LHCN-M2 (cell line): ENCODE measurements at places on chromosomes 2 and 18. TPM values are rescaled to one million over a fixed set of nuclear protein-coding genes. Genes with fewer than 3 reads are reported as not detected.
A peak's percentile ranks its signal among the peaks of the same experiment; 100 is the strongest.

DNA sequence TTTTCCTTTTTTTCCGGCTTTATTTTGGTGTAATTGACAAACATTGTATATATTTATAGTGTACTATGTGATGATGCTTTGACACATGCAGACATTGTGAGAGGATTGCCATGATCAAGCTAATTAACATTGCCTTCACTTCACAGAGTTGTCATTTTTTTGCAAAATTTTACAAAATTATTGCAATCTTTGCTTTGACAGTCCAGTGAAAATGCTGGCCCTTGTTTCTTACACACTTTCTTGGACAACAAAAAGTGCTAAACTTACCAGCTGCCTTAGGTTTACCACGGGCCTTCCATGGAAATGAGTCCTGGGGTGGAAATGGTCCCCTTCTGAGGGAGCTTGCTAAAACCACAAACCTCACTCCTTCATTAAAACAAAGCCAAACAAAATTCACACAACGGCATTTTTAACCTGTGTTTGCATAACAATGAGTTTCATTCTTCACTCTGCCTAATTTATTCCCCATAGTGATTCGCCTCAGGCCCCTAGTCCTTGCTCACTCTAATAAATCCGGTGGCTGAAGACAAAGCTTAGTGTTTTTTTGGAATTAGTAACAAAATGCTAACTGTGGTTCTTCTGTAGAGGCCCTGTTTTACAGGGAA, 32.2 kb downstream of the LINC00305 start:
- no peak for DNase-seq

GRCh38 chr2:135849087-135849486, 12.1 kb upstream of the LCT start:
- DNase-seq = no peak

The FAP gene
- 102 and 115 TPM in 2 replicates for total RNA-seq

DNA sequence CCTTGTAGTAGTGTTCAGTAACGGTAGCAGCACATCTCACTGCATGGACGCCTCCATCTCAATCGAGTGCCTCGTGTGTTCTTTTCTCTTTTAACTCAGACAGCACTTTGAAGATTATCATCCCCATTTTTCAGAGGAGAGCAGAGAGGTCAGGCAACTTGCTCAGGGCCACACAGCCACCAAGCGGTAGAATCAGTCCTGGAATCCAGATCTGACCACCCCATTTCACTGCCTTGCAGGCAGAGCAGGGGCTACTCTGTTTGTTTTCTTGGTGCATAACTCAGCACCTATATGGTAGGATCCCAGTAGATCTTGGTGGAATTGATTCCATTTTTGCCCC, 129.5 kb downstream of the SMAD7 start:
- DNase-seq = no peak

DNA sequence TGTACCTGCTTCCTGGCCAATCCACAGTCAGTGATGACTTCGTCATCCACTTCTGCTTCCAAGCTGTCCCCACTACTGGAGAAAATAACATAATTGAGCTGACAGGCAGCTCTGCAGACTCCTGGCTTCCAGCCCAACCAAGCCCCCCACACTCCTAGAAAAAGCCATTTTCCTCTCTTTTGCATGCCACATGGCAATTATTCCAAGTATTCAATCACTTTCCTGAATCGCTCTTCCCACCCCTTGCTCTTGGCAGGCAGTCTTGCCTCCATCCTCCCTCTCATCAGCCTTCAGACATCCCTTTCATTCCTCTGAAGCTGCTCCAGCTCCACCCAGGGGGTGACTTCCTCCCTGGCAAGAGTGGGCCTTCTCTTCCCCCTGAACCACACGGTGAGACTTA, 14.3 kb upstream of the ST8SIA5 start:
- no peak for DNase-seq

The LRRTM4 gene
- total RNA-seq = not detected in 2 replicates

The SPRED2 gene
- 8.6 and 12.2 TPM in 2 replicates for total RNA-seq

- DNase-seq = no peak
Measured at GRCh38 chr2:240146141-240146561, 5.7 kb upstream of the OTOS start.

DNA sequence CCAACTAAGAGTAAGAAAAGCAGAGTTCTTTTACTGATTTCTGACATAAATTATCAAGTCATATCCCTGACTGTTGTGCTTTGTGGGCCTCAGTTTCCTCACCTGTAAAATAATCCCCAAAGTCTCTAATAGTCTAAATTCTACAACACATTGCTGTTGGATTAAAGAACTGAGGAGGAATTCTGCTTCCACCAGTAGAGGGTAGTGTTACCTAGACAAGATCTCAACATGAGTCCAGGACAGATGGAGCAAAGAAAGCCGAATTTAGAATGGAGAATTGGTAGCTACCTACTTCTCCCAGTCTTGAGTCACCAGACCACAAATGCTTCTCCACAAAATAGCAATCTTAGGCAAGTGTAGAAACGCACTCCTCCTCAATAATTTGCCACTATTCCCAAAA, 462.5 kb upstream of the FSHR start:
- DNase-seq = no peak

GRCh38 chr2:44616667-44617155, 255.0 kb downstream of the CAMKMT start:
- peak; percentile 6 for DNase-seq

DNA sequence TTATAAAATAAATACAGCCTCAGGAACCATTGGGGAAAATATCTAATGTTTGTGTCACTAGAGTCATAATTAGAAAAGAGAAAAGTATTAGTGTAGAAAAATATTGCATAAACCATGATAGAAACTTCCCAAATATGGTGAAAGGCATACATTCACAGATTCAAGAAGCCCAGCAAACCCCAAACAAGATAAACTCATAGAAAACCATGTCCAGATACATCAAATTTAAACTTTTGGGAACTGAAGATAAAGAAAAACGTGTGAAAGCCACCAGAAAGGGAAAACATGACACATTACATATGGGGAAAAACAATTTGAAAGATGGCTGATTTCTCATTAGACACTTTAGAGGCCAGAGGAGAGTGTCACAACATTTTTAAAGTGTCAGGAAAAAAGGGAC, 236.5 kb upstream of the FN1 start:
- DNase-seq = no peak

DNA sequence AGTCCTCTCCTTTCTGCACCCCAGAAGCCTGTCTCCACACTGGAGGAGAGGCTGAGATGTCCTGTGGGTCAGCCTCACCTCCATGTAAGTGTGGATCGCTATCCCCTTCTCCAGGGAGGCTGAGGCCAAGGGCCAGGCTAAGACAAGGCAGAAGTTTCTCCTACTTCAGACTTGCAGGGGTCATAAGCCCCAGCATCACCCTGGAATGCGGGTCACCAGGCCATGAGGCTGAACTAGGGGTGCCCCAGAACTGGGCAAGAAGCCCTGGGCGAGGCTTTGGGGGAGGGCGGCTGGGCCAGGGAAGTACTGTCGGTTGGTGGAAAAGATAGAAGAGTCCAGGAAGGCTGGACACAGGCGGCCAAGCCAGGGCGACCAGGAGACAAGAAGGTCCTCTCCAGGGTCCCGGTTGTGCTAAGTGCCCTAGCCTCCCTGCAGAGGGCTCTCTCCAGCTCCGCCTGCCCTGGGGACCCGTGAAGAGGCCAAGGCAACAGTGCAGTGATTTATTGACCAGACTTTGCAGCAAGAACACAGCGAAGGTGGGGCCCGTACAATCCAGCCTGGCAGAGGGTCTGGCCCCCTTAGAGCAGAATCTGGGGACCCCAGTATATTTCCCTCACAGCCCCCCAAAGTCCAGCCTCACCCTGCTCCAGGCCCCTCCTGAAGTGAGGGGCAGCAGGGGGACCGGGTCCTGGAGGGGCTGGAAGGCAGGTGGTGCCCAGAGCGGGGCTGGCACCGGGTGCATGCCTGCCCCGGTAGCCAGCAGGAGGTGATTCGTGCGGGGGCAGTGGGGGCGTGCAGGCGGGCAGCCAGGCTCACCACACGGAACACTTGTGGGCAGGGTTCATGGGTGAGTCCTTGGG, 8.1 kb downstream of the ECEL1 start:
- no peak for DNase-seq

DNA sequence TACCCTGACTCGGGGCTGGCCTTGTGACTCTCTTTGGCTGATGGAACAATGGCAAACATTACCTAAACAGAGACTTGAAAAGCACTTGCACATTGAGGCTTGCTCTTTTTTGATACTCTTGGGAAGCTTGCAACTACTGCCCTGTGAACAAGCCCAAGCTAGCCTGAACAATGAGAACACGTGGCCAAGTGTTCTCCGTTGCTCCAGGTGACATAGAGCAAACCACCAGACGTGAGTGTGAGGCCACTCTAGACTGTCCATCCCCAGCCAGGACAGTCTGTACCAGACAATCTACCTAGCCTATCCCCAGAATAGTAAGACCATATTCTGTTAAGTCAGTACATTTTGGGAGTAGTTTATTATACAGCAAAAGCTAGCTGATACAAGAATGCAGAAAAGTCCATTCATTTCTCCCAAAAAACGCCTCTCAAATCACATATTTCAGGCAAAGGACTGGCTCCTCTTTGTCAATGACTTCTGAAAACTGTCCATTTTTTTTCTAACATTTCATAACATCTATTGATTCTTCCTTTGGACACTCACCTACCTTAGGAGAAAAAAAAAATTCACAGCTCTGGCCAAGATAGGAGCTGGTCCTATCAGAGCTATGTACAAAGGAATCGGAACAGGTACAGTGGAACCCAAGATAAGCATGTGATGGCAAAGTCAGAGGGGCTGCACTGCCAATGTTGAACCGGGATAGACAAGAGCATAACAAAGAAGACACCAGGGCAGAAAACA, 142.1 kb upstream of the PKDCC start:
- DNase-seq = no peak

The BOLL gene
- total RNA-seq = not detected in 2 replicates

- no peak for DNase-seq
Measured at GRCh38 chr2:1002350-1002749, 51.7 kb downstream of the SNTG2 start.

- peak; percentile 88 for DNase-seq
Measured at GRCh38 chr2:30239308-30239985, 8.1 kb downstream of the LBH start.

The LCLAT1 gene
- total RNA-seq = 24.9 and 27.3 TPM in 2 replicates
